ENCODE measurements at places on chromosomes 1 and 21.
A peak's percentile ranks its signal among the peaks of the same experiment; 100 is the strongest.

- no peak for DNase-seq
These were observed 65.2 kb upstream of the RALGPS2 start for GRCh38 chr1:178659789-178660208.

DNA sequence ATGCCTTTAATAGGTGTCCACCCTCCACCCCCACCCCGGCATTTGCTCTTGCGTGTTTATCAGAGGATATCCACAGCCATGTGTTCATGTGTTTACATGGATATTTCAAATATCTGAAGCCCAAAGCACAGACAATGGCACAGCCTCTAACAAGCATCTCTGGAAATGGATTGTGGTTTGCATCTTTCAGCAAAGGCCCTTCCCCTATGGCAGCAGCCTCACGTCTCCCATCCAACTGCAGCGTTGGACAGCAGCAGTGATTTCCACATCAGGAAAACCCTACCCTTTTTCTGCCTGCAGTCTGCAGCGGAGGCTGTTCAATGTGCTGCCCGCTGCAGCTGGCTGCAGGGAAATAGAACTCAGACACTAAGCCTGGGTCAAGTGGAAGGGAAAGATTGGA lies 1.6 kb downstream of the RASSF5 start:
- DNase-seq, result no peak

GRCh38 chr1:65813956-65814355 lies 21.3 kb downstream of the PDE4B start:
- DNase-seq, result no peak

GRCh38 chr21:44868707-44869106 lies 4.8 kb downstream of the PTTG1IP start:
- no peak for DNase-seq

GRCh38 chr1:81414488-81415015 lies 386.2 kb upstream of the ADGRL2 start:
- DNase-seq, result peak; percentile 14

GRCh38 chr1:102724741-102725140 lies 383.6 kb downstream of the COL11A1 start:
- DNase-seq, result no peak

GRCh38 chr1:39762550-39763540 lies 8.3 kb downstream of the OXCT2 start:
- DNase-seq, result no peak

GRCh38 chr1:231918239-231919015 lies 291.8 kb downstream of the DISC1 start:
- DNase-seq, result no peak

GRCh38 chr1:166888373-166889111 lies 12.5 kb upstream of the TADA1 start:
- no peak for DNase-seq

GRCh38 chr1:72438270-72438669 lies 155.9 kb upstream of the NEGR1 start:
- no peak for DNase-seq

DNA sequence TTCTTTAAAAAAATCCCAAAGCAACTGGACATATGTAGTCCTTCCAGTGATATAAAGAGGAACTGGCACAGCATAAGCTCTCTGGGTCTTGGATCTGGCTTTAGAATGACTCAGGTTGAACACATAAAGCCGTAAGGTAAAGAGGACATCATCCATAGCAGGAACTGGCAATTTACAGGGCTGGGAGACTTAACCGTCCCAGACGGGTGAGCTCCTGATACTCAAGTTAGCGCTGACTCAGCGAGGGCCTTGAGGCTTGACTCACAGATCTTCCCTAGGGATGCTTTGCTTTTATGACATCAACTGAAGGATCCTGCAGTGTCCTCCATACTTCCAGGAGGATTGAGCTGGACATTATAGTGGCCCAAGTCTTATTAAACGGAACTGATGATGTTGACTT lies 154.1 kb downstream of the CLIC6 start:
- no peak for DNase-seq

DNA sequence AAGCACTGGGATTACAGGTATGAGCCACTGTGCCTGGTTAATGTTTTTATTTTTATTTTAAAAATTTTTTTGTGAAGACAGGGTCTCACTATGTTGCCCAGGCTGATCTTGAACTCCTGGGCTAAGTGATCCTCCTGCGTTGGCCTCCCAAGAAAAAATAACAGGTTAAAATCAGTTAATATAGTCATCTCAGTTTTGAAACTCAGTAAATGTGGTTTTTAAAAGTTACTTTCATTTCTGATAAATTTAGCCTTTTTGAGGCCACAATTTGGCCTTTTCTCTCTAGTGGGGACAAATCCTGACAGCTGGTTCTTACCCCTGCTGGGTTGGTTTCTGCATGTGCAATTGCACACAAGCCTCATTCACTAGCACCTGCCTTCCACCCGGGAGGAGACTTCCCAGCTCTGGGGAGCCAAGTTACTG lies 13.3 kb downstream of the PMF1 start:
- no peak for DNase-seq

Measured in hematopoietic multipotent progenitor cell treated with erythropoietin and hydrocortisone succinate and interleukin-3 and kit ligand, for 8 days (in vitro differentiated cells).